ENCODE measurements at places on chromosomes 16 and 17.

GRCh38 chr16:53953336-53953735 is 249.4 kb downstream of the FTO start:
- peaks cover 2% of the 10 kb centered on the region for H3K36me3 ChIP-seq

- peak; percentile 72 for DNase-seq
- no peak overlapping the region for H3K4me3 ChIP-seq
- peaks cover 26% of the 10 kb centered on the region for H3K27me3 ChIP-seq
- no peaks in the 10 kb centered on the region for H3K36me3 ChIP-seq
- no peak overlapping the region for H3K27ac ChIP-seq
Observed at GRCh38 chr16:80526418-80527061, 14.3 kb upstream of the DYNLRB2 start.

DNA sequence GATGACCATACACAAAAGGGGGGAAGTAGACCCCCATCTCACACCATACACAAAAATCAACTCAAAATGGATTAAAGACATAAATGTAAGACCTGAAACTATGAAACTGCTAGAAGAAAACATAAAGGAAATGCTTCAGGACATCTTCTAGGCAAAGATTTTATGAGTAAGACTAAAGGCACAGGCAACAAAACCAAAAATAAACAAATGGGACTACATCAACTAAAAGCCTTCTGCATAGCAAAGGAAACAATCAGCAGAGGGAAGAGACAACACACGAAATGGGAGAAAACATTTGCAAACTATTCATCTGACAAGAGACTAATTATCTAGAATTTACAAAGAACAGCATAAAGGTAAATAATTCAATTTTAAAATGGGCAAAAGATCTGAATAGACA is 152.1 kb downstream of the AXIN2 start:
- no peaks in the 10 kb centered on the region for H3K27me3 ChIP-seq
- no peak overlapping the region for H3K4me3 ChIP-seq
- no peak overlapping the region for H3K27ac ChIP-seq
- DNase-seq = no peak

DNA sequence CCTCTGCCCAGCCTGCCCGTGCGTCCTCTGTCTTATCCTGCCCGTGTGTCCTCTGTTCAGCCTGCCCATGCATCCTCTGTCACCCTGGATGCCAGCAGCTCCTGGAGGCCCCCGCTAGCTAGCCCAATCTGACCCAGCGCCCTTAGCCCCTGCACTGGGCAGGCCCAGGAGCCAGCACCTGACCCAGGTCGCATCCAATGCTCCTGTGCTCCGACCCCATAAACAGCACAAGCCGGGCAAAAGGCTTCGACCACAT is 13.1 kb downstream of the CDH15 start:
- H3K36me3 ChIP-seq = no peaks in the 10 kb centered on the region
- H3K4me3 ChIP-seq = no peak overlapping the region
- peaks cover 5% of the 10 kb centered on the region for H3K4me1 ChIP-seq
- DNase-seq = no peak
- no peaks in the 10 kb centered on the region for H3K27me3 ChIP-seq
- no peak overlapping the region for H3K27ac ChIP-seq

DNA sequence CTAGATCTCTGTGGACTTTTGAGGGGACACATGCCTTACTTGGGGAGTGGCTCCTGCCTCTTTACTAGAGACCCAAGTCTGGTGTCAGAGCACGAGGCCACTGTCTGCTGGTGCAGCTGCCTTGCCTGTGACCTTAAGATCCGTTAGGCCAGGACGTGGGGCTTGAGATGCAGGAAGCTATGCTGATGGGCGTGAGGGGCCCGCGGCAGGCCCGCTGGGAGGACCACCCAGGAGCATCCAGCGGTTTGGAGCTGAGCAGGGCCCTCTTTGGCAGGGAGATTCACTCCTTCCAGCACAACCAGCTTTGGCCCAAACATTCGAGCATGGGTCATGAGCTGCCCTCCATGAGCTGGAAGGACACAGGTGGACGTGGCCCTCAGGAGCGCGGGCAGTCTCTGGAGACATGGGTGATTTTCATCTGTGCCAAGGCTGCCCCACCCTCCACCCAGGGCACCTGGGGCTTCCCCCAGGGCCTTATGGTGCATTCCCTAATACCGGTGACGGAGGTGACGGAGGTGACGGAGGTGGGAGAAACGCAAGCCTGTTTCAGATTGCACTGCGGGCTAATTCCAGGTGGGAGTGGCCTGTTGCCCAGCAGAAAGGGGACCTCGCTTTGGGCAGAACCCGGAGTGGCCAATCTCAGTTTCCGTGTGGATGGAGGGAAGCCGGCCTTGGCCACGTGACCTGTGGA is 12.7 kb downstream of the LGALS3BP start:
- H3K36me3 ChIP-seq = peaks cover 14% of the 10 kb centered on the region
- no peak overlapping the region for H3K4me3 ChIP-seq
- no peak overlapping the region for H3K27ac ChIP-seq
- H3K4me1 ChIP-seq = peaks cover 12% of the 10 kb centered on the region
- no peaks in the 10 kb centered on the region for H3K27me3 ChIP-seq
- DNase-seq = no peak

- DNase-seq = no peak
- no peaks in the 10 kb centered on the region for H3K27me3 ChIP-seq
- no peaks in the 10 kb centered on the region for H3K4me1 ChIP-seq
- H3K4me3 ChIP-seq = no peak overlapping the region
- H3K36me3 ChIP-seq = peaks cover 10% of the 10 kb centered on the region
- no peak overlapping the region for H3K27ac ChIP-seq
Observed at GRCh38 chr17:82160075-82160474, 52.6 kb downstream of the CCDC57 start.
